ENCODE measurements at places on chromosomes 13 and 19.

DNA sequence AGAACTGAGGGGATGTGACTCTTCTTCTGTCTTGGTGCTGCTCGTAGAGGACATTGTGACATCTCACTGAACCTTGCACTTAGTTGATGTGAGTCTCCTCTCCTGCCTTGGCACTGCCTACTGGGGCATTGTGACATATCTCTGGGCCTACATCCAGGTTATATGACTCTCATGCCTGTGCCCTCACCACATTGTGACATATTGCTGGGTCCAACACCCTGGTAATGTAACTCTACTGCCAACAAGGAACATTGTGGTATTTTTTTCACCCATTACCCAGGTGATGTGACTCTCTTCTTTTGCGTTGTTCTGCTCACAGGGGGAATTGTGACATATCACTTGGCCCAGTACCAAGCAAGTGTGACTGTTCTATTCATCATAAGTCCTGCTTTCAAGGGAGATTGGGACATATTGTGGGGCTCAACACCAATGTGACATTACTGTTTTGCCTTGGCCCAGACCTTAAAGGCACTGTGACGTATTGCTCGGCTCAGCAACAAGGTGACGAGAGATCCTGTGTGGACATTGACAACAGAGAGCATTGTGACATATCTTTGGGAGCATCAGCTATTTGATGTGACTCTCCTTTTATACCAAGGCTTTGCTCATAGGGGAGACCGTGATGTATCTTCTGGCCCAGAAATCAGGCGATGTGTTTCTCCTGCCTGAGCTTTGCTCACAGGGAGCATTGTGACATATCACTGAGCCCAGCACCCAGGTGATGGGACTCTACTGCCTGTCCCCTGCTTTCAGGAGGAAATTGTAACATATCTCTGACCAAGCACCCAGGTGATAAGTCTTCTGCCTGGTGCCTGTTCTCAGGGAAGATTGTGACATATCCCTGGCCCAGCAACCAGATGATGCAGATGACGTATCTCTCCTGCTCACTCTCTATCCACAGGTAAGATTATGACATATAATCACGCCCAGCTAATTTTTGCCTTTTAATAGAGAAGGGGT is 12.2 kb upstream of the ZNF429 start:
- no peak for DNase-seq

GRCh38 chr13:112623051-112623711 is 35.2 kb upstream of the TUBGCP3 start:
- no peak for DNase-seq

DNA sequence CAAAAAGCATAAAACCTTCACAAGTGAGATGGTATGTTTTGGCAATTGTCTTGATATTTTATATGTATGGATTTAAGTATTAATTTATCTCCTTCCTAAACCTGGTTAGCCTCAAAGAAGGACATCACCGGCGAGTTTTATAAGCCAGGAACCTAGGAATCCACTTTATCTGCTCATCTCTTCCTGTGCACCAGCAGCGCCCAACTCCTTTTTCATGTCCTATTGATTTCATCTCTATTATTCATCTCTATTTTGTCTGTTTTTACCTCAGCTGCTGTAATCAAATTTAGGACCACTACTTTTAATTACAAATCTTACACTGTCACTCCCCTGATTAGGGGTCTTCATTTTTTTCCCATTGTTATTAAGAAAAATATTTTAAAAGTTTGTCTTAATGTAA is 286.4 kb downstream of the DACH1 start:
- DNase-seq = no peak

DNA sequence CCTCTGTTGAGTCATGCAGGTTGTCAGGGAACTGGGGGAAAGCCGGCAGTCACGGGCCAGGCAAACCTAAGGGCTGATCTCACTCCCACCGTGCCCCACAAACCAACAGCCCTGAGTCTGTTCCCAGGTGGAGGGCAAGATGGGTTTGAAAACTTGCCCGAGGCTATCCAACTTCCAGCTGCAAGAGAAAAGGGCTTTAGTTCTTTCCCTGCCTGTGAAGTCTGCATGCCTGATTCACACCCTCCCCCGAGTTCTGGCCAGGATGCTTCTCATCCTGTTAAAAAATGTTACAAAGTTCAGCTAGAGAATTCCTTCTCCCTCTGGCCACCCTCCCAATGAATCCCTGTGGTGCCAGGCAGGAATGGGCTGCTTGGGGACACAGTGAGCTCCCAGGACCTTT is 33.1 kb downstream of the MYO16 start:
- no peak for DNase-seq

DNA sequence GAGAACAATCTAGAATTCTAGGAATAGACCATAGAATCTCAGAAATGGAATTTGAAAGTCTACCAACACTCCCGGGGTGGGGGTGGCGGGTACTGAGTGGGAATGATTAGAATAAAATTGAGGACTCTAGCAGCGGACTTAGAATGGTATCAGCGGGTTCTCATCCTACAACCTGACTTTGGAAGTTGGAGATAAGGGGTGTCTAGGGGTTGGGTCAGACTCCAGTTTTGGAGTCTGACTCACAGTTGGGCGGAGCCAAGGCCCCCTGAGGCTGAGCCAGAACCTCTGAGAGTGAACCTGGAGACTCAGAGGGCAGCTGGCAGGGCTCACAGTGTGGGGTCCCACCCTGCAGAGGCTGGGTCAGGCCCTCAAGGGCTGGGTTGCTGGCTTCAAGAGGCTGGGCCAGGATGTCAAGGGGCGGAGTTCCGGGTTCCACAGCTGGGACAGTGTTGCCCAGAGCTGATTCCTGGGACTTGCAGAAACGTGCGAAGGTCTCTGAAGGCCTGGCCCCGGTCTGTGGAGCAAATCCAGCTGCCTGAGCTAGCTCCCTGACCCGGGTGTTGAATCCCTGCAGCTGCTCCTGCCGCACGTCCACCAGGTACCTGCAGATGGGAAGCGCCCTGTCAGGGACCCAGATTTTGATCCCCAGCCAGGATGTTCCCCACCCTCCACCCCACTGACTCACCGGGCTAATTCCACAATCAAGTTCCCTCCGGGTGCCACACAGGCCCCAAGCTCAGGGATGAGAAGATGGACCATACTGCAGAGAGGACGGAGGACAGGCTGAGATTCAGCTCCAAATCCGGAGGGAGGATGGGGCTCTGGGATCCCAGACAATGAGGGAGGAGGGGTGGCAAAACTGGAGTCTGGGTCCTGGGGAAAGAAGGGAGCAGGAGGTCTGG is 1.6 kb upstream of the TNNI3 start:
- DNase-seq = no peak

- DNase-seq = peak; percentile 19
Observed at GRCh38 chr13:110593430-110594130, 21.8 kb upstream of the NAXD start.

- no peak for DNase-seq
Observed at GRCh38 chr19:15995536-15995935, 46.7 kb downstream of the OR10H4 start.

GRCh38 chr19:10010247-10010691 is at the start of gene COL5A3:
Gene COL5A3, minus strand, starts transcription at chr19:10010504. Its CDS starts 119 bp downstream, at chr19:10010385.
- DNase-seq = no peak

- no peak for DNase-seq
Observed at GRCh38 chr13:81795710-81796109, 1454.8 kb upstream of the SPRY2 start.

DNA sequence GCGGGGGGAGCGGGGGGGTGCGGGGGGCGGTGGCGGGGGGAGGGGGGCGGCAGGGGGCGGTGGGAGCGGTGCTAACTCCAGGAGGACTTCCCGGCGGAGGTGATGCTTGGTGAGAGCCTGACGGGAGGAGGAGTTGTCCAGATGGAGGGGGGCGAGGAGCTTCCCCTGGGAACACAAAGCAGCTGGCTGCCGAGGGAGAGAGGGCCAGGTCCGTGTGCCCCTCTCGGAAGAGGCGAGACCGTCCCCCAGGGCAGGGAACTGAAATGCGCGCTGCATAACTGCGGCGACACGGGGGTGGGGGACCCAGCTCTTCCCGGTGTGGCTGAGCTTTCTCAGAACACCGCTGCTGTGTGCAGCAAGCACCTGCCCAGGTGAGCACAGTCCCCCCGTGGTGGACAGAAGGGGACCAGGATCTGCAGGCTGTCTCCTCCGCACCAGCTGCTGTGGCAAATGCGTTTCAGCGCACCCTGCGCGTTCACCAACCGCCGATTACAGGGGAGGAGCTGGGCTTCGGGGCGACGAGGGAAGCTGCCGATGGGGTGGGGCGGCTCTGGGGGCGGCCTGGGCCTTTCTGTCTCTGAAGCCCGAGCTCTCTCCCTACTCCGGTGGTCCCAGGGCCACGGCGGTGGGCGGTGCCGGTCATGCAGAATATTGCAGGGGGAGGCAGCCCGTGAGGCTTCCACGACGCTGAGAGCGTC is 54.7 kb upstream of the F7 start:
- DNase-seq = no peak

DNA sequence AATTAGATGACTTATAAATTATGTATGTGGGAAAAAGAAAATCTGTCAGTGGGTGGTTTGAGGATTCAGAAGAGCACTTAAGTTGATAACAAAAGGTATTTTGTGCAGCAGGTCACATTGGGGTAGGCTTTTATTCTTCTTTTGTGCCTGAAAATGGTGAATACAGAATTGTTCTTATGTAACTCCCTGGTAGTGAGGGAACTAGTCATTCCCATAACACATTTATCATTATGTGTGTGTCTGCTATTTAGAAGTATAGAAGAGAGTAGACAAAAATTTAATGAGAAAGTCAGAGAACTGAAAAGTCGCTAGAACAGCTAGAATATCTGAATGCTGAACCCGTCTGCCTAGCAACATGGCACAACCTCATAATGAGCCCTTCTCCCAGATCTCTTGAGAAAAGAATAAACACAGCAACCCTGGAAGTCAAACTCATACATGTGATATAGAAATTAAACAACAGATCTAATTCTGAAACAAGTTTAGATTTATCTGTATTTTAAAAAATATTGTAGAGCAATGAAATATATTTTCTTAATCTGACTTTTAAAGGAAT is 111.8 kb upstream of the EDNRB start:
- DNase-seq = no peak

DNA sequence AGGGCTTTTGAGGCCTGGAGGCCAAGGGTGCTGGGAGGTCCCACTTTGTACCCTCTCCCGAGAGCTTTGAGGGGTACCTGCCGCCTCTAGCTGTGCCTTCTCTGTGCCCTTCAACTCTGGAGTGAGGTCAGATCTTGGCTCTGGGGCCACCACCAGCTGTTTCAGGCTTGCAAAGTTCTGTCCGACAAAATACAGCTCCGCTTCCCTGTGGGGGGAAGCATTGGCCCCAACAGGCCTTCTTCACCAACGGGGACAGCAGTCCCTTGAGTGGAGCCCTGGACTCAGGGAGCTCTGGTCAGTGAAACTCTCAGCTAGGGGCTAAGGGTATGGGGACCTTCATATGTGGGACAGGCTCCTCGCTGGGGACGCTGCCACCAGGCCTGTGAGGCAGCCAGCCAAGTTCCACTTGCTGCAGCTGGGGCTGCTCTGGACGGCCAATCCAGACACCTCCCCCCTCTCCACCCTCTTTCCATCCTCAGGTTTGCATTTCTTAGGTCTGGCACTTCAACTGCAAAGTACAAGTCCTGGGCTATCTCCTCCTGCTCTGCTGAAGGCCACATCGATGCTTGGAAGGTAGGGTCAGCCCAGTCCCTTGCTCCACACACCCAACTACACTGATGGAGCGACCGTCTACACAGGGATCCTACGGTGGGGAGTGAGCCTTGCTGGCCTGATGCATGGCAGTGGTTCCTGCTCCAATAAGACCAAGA is 46.8 kb downstream of the C13orf46 start:
- DNase-seq = no peak

- DNase-seq = no peak
Observed at GRCh38 chr13:35479706-35480105, 3.2 kb upstream of the MAB21L1 start.

GRCh38 chr13:99237981-99238662 is 20.1 kb downstream of the GPR18 start:
- peak; percentile 36 for DNase-seq

DNA sequence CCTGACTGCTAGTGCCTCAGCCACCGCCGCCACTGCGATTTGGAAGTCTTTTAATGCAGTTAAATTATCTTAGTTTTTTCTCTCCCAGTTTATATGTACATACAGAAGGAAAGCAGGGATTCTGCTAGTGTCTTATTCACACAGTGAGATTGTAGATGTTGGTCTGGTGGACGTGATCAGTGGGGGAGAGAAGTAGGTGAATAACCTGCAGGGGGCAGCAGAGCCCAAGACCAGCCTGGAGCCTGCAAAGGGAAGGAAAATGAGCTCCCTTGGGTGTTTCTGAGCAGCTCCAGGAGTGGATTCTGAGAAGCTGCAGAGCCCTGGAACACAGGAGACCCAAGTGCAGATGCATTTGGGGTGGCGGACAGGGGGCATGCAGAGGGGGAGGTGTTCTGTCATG is 26.3 kb downstream of the ZNF844 start:
- peak; percentile 74 for DNase-seq

GRCh38 chr19:17411801-17412200 is 6.4 kb upstream of the BST2 start:
- no peak for DNase-seq

DNA sequence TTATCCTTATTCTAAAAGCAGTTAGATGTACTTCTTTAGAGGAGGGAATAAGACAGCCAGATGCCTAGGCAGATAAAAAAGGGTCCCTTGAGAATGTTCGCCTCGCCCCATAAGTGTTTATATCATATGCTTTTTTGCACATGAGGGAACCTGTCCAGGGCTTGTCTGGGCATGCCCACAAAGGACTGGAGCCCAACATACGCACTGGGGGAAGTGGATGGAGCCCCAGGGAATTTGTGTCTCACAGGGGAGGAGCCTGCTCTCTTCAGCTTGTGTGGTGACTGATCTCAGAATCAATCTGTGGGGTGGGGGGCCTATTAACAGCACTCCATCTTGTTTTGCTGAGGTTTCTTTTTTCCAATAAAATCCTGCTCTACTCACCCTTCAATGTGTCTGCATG is 22.6 kb downstream of the MED4 start:
- DNase-seq = no peak

DNA sequence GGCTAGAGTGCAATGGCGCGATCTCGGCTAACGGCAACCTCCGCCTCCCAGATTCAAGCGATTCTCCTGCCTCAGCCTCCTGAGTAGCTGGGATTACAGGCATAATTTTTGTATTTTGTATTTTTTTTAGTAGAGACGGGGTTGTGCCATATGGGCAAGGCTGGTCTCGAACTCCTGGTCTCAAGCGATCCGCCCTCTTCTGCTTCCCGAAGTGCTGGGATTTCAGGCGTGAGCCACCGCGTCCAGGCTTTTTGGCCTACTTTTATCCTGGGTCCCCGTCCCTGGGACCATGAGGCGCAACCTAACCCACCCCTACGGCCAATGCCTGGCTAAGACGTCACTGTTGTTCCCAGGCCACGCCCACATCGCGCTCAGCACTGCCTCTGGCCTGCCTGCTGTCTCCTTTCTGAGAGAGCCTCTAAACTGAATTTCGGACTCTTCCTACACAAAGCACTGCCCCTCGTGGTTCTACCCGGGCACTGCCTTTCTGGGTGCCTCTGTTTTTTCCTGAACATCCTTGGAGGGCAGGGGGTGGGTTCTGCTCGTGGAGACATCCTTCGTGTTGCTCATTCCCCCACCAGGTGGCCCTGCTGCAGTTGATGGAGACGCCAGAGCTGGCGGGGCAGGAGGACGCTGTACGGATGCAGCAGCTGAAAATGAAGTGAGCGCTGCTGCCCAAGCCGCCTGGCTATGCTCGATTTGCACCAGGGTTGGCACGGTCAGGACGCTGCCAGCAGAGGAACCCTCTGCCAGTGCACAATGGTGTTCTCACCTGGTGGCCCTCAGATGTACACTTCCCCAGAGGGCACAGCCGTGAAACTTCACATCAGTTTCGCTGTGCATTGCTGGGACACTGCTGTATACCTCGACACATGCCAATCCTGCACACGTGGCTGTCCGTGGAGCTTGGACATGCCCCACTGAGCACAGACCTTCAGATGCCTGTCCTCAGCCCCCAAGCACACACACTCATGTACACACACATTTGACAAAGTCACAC is 2.0 kb downstream of the REX1BD start:
- no peak for DNase-seq

- DNase-seq = no peak
Observed at GRCh38 chr13:106417467-106418110, 117.9 kb downstream of the EFNB2 start.

All from stimulated activated CD4-positive, alpha-beta T cell treated with anti-CD3 and anti-CD28 coated beads, Interleukin-4, amount 100 ng/mL, for 24 hours (primary cell).